ENCODE measurements at places on chromosomes 6 and 20. TPM values are rescaled to one million over a fixed set of nuclear protein-coding genes. Genes with fewer than 3 reads are reported as not detected.

Gene PCIF1
- polyA plus RNA-seq, result 25.8 TPM

Gene TMEM217
- polyA plus RNA-seq, result 2.6 TPM

Gene FANCE
- 4.2 TPM for polyA plus RNA-seq

Gene APCDD1L
- polyA plus RNA-seq, result 0.39 TPM

Gene EYA2
- 26.4 TPM for polyA plus RNA-seq

Gene ZBTB22
- polyA plus RNA-seq, result 13.4 TPM

Gene KCNK5
- 10.6 TPM for polyA plus RNA-seq

Gene CST4
- not detected for polyA plus RNA-seq

Gene SIRPB2
- 6.1 TPM for polyA plus RNA-seq

Gene CLDN20
- polyA plus RNA-seq, result not detected

Gene PRSS35
- 0.42 TPM for polyA plus RNA-seq

Gene SPTLC3
- 2.2 TPM for polyA plus RNA-seq

Gene ERVFRD-1
- not detected for polyA plus RNA-seq

Gene SLC17A9
- 2.0 TPM for polyA plus RNA-seq

Gene HSPA12B
- polyA plus RNA-seq, result 26.4 TPM

Gene SLC35B3
- polyA plus RNA-seq, result 11.4 TPM

Gene TXLNB
- polyA plus RNA-seq, result 0.08 TPM

Gene LST1
- polyA plus RNA-seq, result 3.1 TPM

Gene EDN1
- 29.9 TPM for polyA plus RNA-seq

Gene TSPO2
- polyA plus RNA-seq, result not detected

Gene BPIFB1
- 0.22 TPM for polyA plus RNA-seq

Gene WRNIP1
- polyA plus RNA-seq, result 21.1 TPM

Gene GPRC6A
- not detected for polyA plus RNA-seq

Gene DUSP15
- 1.5 TPM for polyA plus RNA-seq

Gene SLC12A5
- 1.3 TPM for polyA plus RNA-seq

Gene OOEP
- not detected for polyA plus RNA-seq

Gene WFDC2
- polyA plus RNA-seq, result 9.2 TPM

Gene NHLRC1
- polyA plus RNA-seq, result 0.11 TPM

Gene CENPW
- polyA plus RNA-seq, result 3.6 TPM

Gene BPIFB2
- not detected for polyA plus RNA-seq

Gene SLC17A1
- polyA plus RNA-seq, result not detected

Gene RFX6
- polyA plus RNA-seq, result 1.0 TPM

Gene RIPPLY2
- 0.48 TPM for polyA plus RNA-seq

Gene XKR7
- 0.15 TPM for polyA plus RNA-seq

Gene PAX1
- polyA plus RNA-seq, result not detected

Gene LHFPL5
- not detected for polyA plus RNA-seq

Gene TMEM170B
- 0.74 TPM for polyA plus RNA-seq

Gene CLPSL1
- not detected for polyA plus RNA-seq

Gene RIN2
- polyA plus RNA-seq, result 8.7 TPM

Gene LZTS3
- polyA plus RNA-seq, result 5.1 TPM

Gene PRL
- not detected for polyA plus RNA-seq
